ENCODE measurements at places on chromosomes 16 and 17.

- no peak for DNase-seq
These were observed 8.3 kb downstream of the OTOP3 start for GRCh38 chr17:74943808-74944522.

- DNase-seq = no peak
These were observed 17.1 kb downstream of the TRAF4 start for GRCh38 chr17:28760601-28761562.

DNA sequence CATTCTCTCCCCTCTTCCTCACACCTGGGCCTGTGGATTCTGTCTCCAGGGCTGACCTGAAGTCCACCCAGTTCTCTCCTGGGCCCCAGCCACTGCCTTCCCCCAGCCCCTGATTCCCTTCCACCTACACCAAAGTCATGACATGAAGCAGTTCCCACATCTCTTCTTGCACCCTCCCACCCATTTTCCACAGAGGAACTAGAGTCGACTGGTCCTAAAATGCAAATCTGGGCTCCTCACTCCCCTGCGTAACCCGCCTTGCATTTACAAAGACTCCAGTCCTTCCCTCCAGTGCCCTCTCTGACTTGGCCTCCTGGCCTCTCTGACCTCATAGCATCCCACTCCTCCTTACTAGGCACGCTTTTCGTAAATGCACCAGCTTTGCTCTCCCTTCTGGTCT, 14.8 kb downstream of the COX6A2 start:
- no peak for DNase-seq

GRCh38 chr16:56744996-56745640, 15.2 kb downstream of the NUP93 start:
- DNase-seq = no peak

DNA sequence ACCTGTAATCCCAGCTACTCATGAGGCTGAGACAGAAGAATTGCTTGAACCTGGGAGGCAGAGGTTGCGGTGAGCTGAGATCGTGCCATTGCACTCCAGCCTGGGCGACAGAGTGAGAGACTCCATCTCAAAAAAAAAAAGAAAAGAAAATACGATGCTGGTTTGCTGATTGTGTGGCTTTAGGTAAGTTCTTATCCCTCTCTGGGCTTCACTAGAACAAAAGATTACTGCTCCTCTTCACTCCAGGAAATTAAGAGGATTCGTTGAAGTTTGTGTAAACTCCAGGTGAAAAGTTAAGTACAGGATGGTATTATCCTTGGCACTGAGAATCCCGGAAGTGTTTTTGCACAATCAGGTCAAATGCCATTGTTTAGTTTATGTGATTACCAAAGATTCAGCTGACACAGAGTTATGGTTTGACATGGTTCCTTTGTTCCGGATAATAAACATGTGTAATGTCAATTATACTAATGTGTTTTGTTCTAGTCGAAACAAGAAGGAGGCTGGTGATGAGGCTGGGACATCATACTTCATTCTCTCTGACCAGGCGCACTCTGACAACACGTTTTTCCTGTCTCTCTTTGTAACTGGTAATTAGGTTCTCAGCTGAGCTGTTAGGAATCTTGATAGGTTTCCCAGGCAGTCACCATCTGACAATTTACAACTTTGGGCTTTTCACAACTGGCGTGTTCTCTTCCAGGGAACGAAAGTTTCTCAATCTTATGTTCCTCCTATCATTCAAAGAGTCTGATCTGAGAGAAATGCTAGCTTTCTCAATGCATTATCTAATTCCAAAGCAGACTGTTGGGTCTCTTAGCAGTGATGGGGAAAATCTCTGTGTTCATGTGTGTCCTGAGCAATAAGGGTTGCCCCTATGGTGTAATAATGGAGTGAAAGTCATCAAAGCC, 10.8 kb upstream of the TAOK1 start:
- no peak for DNase-seq

Data from stimulated activated CD8-positive, alpha-beta memory T cell treated with anti-CD3 and anti-CD28 coated beads, Interleukin-4, amount 100 ng/mL, for 1 hour (primary cell).